ENCODE measurements at places on chromosomes 11 and 22. TPM values are rescaled to one million over a fixed set of nuclear protein-coding genes. Genes with fewer than 3 reads are reported as not detected.

- peak; percentile 23 for DNase-seq
These were observed 868.2 kb downstream of the BRD1 start for GRCh38 chr22:48959496-48959895.

GRCh38 chr22:31185056-31185455, 25.1 kb downstream of the RNF185 start:
- DNase-seq, result no peak

Gene BIK
- total RNA-seq, result 15.6 TPM

- DNase-seq, result no peak
These were observed 125.6 kb downstream of the APIP start for GRCh38 chr11:34790620-34791019.

DNA sequence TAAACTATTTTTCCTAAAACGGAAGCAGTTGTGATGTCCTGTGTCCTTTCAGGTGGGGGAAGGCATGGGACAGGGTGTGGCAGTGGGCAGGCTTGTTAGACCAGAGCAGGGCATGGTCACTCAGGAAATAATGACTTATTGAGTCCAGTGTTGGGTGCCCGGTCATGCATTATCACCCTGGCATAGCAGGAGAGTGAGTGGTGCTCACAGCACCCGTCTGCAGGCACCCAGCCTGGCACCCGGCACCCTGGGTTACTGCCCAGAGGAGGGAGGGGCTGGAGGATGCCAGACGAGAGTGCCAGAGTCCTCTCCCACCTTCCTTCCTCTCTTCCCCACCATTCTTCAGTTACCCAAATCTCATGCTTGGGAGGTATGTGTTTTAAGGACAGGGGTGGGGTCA, 59.1 kb downstream of the ST3GAL4 start:
- DNase-seq, result no peak

- no peak for DNase-seq
These were observed 41.4 kb upstream of the NFAM1 start for GRCh38 chr22:42473484-42474193.

DNA sequence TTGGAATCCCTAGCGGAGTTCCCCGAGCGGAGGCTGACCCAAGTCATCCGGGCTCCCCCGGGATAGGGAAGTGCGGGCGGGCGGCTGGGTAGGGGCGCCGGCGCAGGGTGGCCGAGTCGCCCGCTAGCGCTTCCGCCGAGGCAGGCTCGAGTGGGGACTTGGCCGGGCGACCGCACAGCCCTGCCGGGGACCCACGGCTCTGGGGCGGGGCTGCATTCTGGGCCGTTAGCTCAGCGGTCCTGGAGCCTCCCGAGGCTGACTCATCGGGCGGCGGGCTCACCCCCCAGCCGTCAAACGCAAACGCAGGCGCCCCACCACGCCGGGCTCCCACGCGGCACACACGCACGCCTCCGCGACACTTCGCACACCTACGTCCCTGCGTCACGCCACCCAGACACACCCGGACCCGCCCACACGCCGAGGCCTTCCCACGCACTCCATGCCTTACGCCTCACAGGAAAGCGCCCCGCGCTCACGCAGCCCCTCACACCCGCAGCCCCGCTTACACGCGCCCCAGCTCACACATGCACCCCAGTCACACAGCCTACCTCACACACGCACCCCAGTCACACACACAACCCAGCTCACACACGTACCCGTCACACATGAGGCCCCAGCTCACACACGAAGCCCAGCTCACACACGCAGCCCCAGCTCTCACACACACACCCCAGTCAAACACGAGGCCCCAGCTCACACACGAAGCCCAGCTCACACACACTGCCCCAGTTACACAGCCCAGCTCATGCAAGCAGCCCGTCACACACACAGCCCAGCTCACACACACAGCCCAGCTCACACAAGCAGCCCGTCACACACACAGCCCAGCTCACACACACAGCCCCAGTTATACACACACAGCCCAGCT, 1.2 kb downstream of the PHLDB1 start:
- DNase-seq, result peak; percentile 76
